ENCODE measurements at places on chromosomes 1 and 21.

DNA sequence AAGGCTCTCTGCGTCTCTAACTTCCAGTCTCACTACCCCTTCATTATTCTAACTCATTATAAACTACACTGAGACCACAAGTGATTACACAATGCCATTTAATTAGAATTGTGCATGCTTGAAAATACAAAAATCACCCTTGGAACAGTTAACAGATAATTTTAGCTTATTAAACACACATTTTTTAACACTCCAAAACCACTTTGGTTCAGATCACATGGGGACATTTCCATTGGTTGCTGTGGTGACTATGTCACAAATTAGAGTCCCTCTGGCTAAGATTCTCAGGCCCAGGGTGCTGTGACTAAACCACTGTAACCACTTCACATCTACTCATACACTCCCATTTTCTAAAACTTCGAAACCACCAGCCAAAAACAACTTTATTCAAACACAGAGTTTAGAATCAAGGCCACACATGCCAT, 43.0 kb downstream of the JAK1 start:
- no peak for DNase-seq

DNA sequence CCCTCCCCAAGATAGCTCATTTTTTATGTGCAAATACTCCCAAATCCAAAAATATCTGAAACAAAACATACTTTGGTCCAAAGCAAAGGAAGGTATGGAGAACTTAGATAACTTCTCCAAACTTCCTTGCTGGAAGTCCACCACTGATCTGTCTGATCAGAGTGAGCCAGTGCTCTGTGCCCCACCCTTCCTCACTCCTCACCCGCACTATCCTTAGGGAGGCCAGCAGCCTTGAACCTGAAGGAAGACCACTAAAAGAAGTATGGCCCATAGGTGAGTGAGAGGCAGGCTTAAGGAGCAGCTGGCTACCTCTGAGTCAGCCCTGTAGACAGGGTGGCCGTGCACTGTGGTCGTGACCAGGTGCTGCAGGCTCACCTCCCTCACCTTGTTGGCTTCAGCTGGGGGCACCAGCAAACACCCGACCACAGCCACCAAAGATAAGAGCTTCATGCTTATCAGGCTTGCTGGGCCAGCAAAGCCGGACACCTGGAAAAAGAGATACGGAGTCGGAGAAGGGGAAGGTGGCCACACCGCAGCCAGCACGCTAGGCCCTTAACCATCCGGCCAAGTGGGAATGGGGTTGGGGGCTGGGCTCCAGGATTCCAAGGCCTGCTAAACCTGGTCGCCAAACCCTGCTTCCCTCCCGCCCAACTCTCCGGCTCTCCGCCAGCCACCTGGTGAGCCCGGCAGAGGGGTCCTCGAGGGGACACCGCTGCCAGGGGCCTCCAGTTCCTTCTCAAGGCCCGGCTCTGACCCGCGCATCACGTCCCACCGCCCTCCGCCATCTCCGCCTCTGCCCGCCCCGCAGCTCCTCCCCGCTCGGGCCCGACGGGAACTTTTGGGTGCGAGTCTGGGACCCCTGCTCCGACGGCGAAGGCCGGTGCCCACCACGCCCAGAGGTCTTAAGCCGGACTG, 543 bp downstream of the TMEM9 start:
- DNase-seq, result no peak

DNA sequence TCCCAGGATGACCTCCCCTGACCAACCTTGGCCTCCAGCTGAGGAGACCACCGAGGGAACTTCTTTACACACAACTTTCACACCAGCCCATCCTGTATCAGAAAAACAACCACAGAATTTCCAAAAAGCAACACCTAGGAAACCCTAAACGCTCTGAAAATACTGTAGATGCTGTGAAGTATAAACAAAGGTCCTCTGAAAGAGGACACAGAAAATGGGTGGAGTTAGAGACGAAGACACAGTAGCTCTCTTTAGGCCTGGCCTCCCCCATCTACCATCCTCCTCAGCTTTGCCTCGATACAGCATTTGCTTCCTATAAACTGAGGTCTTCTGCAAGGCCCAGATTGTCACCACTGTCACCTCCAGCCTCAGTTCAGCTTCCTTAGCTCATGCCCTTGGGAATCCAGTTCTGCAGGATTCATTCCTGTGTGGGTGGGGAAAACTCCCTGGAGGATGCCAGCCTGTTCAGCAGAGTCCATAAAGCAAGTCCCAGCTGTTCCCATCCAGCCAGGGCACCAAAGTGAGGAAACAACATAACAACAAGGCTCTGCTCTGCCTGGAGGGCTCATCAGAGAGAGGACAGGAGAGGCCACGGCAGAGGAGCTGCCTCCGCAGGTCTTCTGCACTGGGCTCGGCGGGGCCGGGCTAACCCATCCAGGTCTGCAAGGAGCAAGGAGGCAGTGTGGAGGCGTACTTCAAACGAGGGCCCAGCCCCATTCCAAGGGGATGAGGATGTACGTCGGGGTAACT, 15.0 kb downstream of the PIK3C2B start:
- DNase-seq, result no peak

GRCh38 chr1:85581802-85582686, 1.5 kb downstream of the CCN1 start:
- no peak for DNase-seq

DNA sequence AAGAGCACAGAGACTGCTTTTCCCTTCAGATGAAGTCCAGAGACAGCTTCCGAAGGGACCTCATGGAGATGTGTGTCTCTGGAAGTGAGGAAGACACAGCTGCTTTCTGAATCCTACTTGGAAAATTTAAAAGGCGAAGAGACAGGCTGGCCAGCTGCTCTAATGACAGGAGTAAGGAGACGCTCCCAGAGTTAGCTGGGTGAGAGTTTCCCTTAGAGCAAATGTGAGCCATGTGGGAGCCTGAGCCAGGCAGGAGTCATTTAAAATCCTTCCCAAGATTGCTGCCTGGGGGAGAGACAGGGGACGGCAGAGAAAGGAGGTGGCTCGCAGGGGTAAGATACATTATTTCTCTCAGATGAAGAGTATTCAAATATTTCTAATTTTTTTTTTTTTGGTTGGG, 53.1 kb downstream of the ZNF326 start:
- no peak for DNase-seq

DNA sequence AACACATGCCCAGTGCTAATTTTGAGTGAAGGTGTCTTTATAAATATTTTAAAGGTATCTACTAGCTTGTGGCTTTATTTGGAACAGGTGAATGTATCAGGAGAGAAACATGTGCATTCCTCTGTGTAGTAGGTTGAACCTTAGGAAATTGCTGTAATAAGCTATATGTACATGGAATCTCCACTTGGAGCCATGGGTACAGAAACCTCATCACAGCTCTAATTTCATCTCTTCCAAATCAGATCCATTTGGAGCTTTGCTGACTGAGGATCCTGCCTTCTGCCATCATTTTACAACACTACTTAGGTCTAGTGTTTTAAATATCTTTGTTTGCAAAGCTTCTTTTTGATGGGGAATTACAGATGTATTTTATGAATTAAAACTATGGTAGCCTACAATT, 2.1 kb downstream of the KCNK2 start:
- no peak for DNase-seq

DNA sequence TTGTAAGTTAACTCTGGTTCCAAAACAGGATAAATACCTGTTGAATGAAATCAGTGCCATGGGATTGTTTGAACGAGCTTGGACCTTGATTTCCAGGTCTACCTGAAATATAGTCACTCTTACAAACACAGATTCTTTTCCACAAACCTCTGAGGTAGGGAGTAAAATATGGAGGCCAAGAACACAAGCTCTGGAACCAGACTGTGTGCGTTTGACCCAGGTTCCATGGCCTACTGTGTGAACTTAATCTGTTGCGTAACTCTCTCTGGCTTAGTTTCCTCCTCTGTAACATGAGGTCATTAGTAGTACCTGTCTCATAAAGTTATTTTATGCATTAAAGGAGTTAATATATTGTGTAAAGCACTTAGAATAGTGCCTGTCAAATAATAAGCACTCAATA, 25.1 kb downstream of the DENND2D start:
- no peak for DNase-seq

DNA sequence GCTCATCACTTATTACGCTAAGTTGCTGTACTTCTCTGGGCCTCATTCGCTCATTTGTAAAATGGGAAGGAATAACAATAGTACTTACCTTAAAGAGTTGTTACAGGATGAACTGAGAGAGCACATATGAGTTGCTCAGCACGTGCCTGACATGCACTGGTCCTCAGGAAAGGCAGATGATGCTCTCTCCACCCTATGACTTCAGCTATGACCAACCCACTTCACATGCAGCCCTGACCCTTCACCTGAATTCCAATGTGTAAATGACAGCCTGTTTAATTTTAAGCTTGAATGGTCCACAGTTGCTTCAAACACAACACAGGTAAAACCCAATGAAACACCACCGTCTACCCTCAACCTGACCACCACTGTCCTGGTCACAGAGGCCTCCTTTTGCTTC, 32.9 kb downstream of the GADD45A start:
- no peak for DNase-seq
